ENCODE measurements at places on chromosomes 3 and 15. TPM values are rescaled to one million over a fixed set of nuclear protein-coding genes. Genes with fewer than 3 reads are reported as not detected.

- DNase-seq: no peak
These were observed 25.0 kb upstream of the MRPS22 start for GRCh38 chr3:139318826-139319225.

The TXNRD3 gene
- 0.76 TPM for total RNA-seq

DNA sequence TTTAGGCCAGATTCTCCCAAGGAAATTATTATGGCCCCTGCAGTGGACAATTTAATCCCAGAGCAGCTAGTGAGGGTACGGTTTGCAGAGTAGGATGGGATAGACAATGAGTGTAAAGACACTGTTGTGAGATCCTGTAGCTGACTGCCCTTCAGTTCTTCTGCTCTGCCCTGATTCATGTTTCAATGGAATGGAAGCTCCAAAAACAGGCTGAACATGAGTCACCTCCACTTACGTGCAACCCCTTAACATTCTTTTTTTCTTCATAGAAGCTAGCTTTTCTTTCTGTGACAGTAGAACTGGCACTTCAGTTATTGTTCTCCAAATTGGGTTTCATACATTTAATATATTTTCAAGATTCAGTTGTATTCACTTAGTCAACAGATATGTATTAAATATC, 32.1 kb downstream of the CLDN18 start:
- DNase-seq: no peak

The GOLGA8K gene
- 0.93 TPM for total RNA-seq

GRCh38 chr3:138049157-138049919, 39.4 kb downstream of the CLDN18 start:
- no peak for DNase-seq

DNA sequence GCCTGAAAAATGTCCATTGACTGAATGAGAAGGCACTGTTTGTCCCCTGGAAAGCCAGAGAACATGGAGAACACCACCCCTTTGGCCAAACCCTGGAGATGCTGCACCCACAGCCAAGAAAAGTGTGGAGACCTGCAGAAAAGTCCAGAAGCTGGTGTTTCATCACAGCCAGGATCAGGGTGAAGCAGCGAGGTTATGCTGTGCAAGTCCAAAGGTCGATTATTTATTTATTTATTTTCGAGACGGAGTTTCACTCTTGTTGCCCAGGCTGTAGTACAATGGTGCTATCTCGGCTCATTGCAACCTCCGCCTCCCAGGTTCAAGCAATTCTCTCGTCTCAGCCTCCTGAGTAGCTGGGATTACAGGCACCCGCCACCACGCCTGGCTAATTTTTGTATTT, 5.5 kb upstream of the CTSH start:
- DNase-seq: no peak

The RARRES1 gene
- total RNA-seq: not detected

DNA sequence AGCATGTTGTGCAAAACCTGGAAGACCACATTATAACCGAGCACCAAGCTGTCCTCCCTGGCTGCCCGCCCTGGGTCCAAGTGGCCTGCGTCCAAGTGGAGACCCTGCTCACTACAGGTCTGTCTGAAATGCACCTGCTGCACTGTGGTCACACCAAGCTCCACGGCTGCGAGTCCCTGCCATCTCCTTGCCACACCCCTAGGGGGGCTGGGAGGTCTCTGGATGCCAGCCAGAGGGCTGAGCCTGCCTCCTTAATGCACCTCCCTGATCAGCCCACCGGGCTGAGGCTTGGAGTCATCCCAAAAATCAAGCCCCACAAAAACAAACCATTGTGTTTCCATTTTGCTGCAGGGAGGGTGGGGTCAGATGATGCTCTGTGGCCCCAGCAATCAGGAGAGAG, 187.1 kb downstream of the MEGF11 start:
- DNase-seq: no peak

GRCh38 chr3:4571690-4572334, 78.7 kb downstream of the ITPR1 start:
- no peak for DNase-seq

- no peak for DNase-seq
These were observed 483.7 kb upstream of the DPH6 start for GRCh38 chr15:36029606-36030210.

The PDIA3 gene
- total RNA-seq: 179 TPM

The FEZF2 gene
- not detected for total RNA-seq

The MESP2 gene
- 0.40 TPM for total RNA-seq

- no peak for DNase-seq
These were observed 405.8 kb downstream of the IGSF11 start for GRCh38 chr3:118628704-118629341.

GRCh38 chr3:29144361-29144760, 136.5 kb upstream of the RBMS3 start:
- no peak for DNase-seq

DNA sequence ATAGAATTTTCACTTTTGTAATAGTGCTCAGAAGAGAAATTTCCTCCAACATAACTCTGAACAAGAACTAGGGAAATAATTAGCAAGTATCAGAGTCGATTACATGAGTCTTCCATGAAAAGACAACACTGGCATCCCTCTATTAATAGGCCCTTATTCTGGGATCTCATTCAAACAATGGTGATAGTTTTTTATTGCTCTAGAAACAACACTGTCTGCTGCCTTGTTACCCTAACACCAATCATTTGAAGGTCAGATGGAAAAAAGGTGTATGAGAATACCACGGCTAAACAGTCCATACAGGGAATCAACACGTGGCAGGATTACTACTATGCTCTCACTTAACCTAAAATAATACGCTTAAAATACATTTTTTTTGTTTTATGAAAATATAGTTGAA, 35.9 kb downstream of the GNB4 start:
- no peak for DNase-seq

DNA sequence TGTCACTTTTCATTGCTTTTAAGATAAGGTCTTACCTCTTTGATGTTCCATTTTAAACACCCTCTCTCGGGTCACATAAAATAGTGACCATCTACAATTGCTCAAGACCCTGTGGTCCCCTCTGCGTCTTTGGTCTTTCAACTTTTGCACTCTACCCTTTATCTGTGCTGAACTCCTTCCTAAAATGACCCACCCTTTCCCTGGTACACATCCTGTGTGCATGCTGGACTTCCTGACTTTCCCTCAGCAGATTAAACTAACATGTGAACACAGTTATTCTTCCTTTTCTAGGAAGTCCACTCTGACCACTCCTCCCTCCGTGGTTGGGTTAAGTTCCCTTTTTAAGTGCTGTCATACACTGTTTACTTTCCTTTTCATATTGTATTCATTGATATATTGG, 414.2 kb downstream of the GABRB3 start:
- no peak for DNase-seq

DNA sequence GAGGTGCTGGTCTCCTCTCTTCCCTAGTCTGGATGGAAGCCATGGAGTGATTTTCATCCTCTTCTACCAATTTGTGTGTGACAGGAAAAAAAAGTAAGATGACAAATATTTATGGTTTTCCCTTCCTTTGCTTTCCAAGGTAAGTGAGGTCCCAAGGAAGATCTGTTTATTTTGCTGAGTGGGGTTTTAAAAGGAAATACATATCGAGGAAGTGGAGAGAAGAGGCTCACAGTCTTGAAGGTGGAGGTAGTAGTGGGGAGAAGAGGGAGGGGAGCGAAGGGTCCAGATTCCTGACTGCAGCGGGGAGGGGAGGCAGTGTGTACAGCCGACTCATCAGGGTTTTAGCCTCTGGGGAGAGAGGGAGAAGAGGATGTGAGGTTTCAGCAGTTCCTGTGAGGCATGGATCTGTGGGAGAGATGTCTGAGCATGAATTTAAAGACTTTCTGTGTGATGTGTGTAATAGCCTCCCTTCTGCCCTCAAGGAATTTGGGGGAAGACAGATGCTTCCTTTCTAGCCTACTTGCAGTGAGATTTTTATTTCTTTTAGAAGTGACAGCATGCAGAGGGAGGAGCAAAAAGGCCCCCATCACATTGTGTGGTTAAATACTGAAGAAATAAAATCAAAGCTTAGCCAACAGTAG, 272.4 kb downstream of the THRB start:
- DNase-seq: no peak

DNA sequence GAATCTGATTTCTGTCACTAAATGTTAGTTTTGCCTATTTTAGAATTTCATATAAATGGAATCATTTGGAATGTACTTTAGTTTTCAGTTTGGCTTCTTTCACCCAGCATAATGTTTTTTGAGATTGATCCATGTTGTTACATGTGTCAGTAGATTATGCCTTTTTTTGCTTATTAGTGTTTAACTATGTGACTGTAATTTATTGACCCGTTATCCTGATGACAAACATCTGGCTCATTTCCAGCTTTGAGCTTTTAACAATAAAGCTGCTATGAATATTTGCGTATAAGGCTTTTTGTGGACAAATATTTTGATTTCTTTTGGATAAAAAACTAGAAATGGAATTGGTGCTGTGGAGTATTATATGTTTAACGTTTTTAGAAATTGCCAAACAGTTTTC, 254.5 kb upstream of the CFAP20DC start:
- no peak for DNase-seq
